CD8-positive, alpha-beta T cell (primary cell): ENCODE measurements at places on chromosomes 7 and 10.

- DNase-seq, result no peak
Observed at GRCh38 chr10:67541411-67541810, 154.6 kb downstream of the CTNNA3 start.

GRCh38 chr10:119518176-119518575 is 24.3 kb downstream of the RGS10 start:
- DNase-seq, result no peak

DNA sequence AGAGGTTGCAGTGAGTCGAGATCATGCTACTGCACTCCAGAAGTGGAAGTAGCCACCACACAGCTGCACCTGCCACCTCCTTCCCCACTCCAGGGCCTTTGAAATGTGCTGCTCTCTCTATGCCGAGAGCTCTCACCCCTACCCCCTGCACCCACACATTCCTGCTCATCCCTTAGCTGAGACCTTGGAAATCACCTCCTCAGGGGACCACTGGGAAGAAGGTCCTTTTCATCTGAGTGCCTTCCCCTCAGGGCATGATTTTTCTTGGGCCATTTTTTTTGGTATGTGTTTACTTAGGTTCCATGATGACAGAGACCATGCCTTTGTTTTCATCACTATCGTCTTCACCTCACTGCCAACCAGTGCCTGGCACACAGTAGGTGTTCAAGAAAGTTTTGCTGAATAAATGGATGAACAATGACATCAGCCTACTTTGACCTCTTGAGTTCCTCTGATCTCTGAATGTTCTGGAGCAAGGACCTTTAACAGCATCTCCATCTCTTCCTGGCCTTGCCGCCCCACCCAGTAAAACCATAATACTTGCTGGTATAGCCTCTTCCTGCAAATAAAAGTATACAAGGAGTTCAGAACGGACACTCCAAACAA is 166.6 kb upstream of the KLF14 start:
- no peak for DNase-seq

DNA sequence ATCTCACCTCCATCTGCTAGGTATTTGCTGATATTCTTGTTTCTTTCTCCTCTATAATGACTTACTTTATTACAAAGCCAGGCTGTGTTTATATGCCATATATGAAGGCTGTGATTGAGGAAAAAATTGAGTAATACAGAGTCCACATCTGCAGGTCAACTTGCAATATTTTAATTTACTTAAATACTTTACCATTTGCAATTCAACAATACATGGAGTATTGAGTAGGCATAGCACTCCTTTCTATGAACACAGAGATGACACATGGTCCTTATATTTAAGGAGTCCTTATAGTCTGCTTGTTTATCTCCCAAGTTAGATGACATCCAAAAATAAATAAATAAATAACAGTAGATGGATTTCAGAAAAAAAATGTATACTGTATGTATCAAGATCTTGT is 96.4 kb downstream of the LRRC18 start:
- no peak for DNase-seq

DNA sequence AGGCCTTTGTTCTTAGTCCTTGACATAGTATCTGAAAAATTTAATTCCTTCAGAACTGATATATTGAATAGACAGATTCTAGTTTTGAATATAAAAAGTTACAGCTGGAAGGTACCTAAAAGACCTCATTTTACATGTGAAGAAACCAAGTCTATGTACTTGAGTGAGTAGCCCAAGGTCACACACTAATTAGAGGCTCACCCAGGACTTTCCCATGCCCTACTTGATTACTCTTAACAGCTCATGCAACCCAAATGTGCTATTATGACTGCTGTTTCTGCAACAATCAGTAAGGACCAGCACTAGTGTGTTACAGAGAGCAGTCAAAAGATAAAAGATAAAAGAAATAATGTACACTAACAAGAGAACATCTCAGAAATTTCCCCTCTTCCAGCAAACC is 40.7 kb upstream of the BET1 start:
- no peak for DNase-seq
